CD4-positive, alpha-beta T cell treated with Interleukin-17A for 1 hour (primary cell): ENCODE measurements at places on chromosomes 2 and 18.

DNA sequence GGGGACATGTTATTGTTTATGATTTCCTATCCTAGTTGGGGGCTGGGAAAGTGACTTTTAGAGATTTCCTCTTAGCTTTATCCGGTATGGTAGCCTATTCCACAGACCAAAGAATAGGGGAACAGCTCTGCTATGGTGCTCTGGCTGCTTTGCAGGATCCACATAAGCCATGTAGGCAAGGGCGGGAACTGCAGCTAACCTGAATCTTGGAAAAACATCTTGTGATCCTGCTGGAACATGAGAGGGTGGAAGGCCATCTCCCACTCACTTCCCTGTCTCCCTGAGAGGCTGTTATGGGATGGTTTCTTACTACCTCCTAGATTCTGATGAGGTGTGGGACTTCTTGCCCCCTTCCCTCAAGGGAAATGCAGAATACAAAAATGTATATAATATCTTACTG, 2.0 kb upstream of the DARS1 start:
- no peak for DNase-seq

DNA sequence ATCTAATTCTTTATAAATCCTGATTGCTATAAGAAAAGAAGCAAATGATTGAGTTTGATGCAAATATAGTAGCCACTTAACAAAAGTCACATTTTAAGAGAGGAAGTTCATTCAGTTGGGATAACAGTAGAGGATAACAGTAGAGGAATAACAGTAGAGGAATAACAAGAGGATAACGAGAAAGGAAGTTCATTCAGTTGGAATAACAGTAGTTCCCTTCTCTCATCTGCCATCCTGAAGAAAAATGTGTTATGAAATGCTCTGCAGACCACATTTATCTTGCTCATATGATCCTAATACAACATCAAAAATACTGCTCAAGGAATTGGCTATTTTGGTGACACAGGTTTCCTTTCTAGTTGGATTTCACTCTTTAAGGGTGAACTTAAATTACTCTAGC, 105.3 kb upstream of the UNC80 start:
- no peak for DNase-seq

DNA sequence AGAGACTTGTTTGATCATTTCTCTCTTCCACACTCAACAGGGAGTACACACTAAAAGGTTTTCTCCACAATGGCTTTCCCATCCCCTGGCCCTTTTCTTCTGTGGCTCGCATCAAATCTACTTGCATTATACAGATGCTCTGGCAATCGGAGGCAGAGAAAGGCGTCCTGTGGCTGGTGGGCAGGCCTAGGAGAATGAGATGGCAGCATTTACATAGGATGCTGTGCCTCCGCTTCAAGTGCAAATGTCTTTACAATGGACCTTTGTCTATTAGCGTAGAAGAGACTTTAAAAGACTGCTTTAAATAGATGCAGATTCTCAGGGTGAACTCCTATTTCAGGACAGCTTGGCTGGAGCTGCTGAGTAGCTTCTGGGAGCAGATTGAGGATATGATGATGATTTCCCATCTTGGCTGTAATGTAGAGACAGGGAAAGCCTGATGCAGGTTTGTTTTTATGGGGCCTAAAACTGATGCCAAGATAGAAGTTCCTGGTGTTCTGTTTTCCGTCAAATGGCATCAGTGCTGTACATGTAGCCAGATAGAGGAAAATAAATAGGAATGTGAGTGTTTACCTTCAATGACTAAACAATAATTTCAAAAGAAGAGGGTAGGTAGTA, 423.4 kb downstream of the RND3 start:
- no peak for DNase-seq

GRCh38 chr18:62717925-62718800, 2.8 kb downstream of the PHLPP1 start:
- no peak for DNase-seq

- DNase-seq: no peak
Observed at GRCh38 chr2:9308186-9308955, 101.8 kb downstream of the ASAP2 start.

GRCh38 chr18:38047820-38048219, 482.2 kb upstream of the CELF4 start:
- no peak for DNase-seq

GRCh38 chr2:152466980-152467676, 132.2 kb downstream of the FMNL2 start:
- peak; percentile 2 for DNase-seq
